ENCODE measurements at places on chromosomes 12 and 14. TPM values are rescaled to one million over a fixed set of nuclear protein-coding genes. Genes with fewer than 3 reads are reported as not detected.

GRCh38 chr12:79409562-79409961 lies 281.2 kb downstream of the PAWR start:
- peak; percentile 87 for DNase-seq

- no peak for DNase-seq
These were observed 101.5 kb downstream of the HELB start for GRCh38 chr12:66403746-66404145.

DNA sequence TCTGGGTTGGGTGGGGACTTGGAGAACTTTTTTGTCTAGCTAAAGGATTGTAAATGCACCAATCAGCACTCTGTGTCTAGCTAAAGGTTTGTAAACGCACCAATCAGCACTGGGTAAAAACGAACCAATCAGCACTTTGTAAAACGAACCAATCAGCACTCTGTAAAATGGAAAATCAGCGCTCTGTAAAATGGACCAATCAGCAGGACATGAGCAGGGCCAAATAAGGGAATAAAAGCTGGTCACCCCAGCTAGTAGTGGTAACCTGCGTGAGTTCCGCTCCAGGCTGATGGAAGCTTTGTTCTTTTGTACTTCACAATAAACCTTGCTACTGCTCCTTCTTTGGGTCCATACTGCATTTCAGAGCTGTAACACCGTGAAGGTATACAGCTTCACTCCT lies 1.7 kb upstream of the ACOT2 start:
- DNase-seq = no peak

- DNase-seq = no peak
These were observed 13.7 kb upstream of the CHST11 start for GRCh38 chr12:104443008-104443407.

DNA sequence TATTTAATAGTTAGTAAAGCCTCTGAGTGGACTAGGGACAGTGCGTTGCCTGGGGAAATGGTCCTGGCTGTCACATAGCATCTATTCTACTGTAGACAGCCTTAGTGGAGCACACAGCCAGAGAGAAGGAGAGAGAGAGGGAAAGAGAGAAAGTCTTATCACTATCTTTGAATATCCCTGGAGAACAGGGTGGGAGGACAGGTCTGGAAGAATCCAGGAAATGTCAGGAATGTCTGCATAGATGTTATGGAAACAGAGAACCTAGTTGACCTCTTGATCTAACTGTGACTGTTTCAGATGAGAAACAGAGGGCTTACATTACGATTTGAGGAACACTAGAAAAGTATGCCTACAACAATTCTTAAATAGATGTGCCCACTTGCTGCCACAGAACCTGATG lies 92.8 kb downstream of the SLC15A5 start:
- no peak for DNase-seq

DNA sequence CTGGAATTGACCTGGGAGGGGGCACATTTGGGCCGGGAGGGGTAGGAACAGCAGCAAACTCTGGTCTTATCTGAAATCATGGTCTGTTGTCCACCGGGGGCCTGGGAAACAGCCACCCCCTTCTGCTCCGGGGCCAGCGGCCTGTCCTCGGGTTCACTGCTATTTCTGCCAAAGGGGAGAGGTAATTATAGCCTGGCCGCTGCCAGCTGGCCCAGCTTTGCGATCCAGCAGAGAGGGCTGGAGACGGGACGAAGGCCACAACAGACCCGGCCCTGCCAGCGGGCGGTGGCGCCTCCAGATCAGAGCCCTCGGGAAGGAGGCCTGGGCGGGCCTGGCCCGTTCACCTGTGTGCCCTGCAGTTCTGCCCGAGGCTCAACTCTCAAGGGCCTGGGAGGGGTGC lies at the start of gene C14orf180:
Gene C14orf180, plus strand, starts transcription at position 258 of the 400 bp plus-strand sequence. CDS start 6,667 bp downstream, outside the sequence.
- no peak for DNase-seq

DNA sequence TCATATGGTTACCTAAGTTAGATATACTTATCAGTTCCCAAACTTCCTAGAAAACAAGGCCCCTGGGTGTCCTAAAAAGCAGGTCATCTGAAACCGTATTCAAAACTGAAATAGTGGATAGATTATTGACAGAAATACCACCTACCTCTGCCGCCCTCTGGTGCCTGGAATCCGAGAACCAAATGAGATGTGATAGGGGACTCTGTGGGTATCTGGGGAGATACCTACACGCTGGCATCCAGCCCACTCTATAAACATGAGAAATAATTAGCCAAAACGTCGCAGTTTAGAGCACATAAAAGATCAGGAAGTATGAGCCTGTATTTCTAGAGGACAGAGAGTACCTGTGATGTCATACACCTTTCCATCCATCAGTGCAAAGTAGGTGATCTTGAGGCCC lies 4.4 kb downstream of the ORMDL2 start:
- DNase-seq = no peak

- DNase-seq = no peak
These were observed 268.7 kb downstream of the TMEM132D start for GRCh38 chr12:129635021-129635685.

DNA sequence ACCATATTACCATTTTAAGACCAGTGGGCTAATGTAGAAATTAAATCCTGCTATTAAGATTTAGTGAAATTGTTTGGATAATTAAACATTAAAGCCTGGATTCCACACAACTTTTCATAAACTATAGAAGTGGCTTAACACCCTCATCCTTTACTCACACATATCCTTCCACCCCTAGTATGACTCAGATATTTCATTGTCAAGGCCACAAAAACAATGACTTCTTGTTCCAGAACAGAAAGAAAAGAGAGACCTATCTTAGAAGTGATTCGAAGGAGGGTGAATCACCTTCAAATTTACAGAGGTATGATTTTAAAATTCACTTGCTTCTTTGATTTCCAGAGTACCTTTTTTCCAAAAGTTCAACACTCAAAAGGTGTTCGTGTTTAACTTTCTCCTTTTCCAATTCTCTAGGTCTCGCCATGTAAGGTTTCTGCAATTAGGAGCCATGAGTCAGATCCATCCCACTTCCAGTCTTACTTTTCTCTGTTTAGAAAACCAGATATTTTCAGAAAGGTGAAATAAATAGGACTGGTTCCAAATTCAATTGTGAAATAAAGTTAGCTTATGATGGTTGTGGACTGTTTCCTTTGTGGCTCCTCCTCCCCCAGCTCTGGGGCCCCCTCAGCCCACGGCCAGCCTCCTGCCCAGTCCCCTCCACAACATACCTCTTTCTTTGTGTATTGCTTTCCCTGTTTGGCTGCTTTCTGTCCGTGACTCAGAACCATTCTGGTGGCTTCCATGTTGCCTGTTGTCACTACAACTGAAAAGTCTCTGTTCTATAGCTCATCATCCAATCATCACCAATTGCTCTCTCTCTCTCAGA lies 24.6 kb upstream of the MGP start:
- peak; percentile 19 for DNase-seq

DNA sequence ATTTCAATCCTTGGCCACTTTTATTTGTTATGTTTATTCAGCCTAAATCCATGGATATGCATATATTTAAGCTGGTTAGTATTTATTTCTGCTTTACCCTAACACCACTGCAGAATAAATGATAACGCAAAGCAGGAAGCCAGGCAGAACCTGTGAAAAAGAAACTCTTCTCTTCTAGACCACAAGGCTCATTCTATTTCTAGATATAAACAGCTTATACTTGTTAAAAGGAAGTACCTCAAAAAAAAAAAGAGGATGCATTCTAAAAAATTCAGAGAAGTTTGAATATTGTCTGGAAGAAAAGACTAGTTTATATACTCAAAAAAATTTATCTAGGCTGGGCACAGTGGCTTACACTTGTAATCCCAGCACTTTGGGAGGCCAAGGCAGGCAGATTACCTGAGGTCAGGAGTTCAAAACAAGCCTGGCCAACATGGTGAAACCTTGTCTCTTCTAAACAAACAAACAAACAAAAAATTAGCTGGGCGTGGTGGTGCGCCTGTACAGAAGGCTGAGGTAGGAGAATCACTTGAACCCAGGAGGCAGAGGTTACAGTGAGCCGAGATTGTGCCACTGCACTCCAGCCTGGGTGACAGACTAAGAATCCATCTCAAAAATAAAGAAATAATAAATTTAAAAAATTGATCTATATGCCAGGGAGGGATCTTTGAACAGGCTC lies 55.8 kb downstream of the GALNT4 start:
- no peak for DNase-seq

DNA sequence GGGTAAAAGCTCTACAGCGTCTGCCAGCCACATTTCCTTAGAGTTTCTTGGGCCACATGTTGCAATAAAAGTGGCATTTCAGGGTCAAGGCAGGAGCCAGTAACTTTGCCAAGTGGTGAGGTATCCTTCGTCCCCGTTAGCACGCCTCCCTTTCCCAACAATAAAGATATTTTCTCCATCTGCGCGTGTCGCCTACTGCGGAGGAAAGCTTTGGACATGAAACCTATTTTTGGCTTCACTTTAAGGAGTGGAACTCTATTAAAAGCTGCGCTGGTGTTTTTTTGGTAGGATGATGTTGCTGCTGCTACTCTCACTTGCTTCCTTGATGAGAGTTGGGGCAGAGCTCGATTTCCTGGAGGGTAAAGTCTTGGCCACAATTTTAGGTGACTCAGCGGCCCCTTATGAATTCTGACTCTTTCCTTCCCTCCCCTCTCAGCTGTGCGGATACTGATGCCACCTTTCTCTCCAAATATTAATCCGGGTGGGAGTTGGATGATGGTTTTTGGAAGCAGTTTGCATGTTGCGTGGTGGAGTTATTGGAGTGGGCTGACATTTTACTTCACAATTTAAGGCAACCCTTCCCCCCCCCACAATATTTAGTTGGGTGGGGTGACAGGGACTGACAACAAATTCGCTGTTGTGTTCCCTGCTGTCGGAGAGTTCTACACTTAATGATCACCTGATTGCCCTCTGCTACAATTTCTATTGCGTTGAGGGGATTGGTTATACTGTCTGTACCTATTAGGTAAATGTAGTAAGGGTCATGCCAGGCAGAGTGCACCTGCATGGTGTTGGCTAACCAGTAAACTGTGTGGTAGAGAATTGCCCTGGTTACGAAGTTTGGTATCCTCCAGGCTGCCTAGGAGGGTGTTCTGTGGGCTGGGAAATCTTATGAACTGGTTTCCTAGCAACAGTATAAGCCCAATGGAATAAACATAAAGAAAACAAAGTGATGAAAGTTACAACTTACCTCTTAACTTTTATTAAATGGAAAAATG lies 1.1 kb downstream of the CCDC91 start:
- peak; percentile 55 for DNase-seq

DNA sequence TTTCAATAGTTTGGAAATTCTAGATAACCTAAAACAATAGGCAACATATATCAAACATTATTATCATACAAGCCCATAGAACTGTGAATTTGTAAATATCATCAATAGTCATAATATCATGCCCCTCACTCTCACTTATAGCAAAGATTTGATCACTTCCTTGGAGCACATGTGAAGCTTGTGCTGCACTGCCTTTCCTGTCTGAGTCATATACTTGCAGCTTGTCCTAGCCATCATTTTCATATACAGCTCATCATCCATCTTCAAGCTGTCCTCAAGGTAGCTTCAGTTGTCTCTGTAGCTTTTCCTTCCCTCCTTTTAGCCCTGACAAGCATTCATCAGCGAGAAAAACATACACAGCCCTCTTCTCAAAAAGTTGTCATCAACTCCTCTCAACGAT lies 746.5 kb upstream of the FOXG1 start:
- no peak for DNase-seq

DNA sequence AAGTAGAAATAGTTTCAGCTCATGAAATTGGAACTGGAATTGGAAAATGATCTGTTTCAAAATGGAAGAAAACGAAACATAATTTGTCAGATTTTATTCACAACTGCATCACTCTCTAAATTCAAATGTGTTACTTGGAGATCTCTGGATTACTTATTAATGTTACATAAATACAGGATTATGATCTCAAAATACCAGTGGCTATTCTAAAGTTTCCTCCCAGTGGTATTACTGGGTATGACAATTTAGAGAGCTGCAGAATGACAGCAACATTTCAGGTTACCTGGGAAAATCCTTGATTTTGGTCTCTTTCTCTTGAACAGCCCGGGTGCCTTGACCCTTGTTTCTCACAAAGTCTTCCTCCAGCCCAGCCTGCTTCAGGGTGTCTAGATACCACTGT lies 14.2 kb downstream of the FAM161B start:
- DNase-seq = no peak

DNA sequence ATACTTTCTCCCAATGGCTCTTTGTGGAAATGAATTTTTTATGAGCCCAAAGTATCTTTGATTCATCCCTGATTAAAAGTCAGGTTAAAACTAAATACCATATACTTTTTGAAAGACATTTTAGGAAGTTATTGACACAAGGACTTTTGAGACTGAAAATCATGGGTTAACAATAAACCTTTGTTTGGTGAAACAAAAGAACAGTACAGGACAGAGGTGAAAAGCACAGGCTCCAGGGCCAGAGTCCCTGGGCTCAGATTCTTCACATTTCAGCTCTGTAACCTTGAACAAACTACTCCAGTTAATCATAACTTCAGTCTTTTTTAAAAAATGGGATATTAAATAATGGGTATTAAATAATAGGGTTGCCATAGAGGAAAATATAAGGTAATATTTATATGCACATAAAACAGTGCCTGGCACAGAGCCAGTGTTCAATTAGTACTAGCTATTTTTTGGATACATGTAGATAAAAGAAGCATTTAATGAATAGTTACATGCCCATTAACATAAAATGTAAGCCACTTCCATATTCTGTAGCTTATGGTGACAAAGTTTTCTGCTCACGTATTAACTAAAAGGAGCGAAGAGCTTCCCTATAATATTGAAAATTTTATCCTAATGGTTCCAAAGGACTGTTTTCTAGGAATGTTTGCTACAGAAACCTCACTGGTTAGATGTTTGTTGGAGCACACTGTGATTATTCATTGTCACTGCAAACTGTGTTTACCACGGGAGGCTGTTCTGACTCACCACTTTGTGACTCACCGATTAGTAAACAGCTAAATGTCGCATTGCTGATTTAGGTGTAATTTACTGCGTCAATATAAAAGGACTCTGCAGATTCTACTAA lies 255.4 kb downstream of the DAD1 start:
- DNase-seq = peak; percentile 68

JAG2 gene
- total RNA-seq = 0.18 TPM

CIT gene
- 21.0 TPM for total RNA-seq

GPR84 gene
- total RNA-seq = not detected

SCNN1A gene
- total RNA-seq = not detected

IRAK3 gene
- total RNA-seq = 0.72 TPM

ZFYVE21 gene
- total RNA-seq = 41.4 TPM
